ENCODE measurements at places on chromosomes 11 and 22.

GRCh38 chr11:105553025-105553424 is 56.8 kb upstream of the GRIA4 start:
- no peak for DNase-seq

DNA sequence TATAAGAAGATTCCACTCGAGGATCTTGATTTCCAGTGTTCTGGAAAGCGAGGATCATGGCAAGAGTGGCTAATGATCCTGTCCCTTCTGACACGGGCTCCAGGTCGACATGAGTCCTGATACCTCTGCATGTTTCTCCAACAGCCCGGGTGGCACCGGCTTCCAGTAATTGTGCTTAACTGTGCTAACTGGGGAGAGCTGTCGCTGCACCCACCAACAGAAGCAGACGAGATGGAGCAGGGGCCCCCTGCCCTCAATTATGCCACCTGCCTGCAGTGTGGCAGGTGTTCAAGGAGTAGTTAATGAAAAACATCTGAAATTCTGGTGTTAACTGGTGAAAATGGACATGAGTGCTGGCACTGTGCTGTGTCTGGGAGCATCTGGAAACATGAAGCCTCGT is 6.2 kb downstream of the MRPL21 start:
- no peak for DNase-seq

GRCh38 chr11:73784080-73784634 is 3.5 kb upstream of the MRPL48 start:
- no peak for DNase-seq

DNA sequence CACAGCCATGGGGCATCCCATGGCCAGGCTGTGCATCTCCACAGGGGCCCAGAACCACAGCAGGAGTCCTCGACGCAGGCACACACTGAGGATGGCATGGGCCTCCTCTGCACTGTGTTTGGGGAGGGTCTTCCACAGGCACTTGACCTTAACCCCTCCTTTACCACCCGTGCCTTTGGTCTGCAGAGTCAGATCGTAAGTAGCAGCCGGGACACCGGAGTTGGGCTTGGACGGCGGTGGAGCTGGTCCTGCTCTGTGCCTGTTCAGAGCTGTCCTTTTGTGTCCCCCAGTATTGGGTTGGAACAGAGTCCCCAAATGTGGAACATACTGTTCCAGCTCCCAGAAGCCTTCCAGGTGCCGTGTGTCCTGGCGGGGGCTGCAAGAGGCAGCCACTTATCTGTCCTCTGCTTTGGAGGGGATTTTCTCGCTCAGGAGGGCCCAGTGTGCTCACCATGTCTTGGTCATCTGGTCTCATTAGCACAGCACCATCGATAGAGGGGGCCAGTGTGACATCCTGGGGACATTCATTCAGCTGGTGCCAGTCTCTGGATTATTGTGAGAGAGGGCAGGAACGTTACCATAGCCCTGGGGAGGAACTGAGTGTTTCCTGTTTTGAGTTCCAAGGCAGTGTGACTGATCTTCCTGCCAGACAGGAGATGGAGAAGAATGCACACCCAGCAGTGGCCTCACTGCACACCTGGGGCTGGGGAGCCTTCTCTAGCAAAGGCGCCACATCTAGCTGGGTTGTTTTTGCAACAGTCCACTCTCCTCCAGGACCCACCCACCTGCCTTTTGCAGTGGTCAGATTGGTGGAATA is 12.4 kb downstream of the CRELD2 start:
- DNase-seq, result no peak

DNA sequence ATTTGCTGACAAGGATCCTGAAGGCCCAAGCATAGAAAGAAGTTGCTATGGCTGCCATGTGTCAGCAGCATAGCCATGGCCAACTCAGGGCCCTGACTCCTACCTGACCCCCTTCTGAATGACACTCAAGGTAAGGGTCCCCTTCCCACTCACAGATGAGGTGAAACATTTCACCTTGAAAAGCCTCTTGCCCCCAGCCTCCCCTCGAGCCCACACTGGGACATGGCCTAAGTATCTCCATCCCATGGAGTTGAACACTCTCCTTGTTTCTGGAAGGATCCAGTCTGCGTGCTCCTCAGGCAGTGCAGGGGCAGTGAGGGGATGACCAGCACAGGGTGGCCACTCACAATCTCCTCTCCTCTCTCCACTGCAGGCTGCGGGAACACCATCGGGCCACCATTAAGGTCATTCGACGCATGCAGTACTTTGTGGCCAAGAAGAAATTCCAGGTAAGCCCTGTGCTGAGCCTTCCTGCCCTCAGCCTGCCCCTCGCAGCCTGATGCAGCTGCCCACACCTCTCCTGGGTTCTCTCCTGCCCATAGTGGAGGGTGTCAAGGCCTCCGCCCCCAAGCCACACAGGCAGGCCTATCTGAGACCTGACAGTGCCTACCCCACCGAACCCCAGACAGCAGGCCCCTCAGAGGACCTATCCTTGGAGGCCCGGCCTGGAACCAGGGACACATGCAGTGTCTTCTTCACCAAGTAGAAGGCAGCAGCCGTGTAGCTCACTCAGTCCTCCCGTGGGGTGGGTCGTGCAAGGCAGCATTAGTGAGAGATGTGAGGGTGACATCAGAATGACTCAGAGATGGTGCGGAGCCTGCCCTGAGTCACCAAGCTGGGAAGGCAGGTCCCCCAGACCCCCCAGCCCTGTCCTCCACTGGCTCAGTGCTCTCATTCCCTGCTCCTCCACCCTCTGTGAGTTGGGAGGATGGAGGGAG is 68.9 kb upstream of the KCNQ1OT1 start:
- DNase-seq, result no peak

Data from stimulated activated CD8-positive, alpha-beta memory T cell treated with anti-CD3 and anti-CD28 coated beads, Interleukin-7, amount 100 ng/mL, for 1 hour (primary cell).